ENCODE measurements at places on chromosomes 2 and 18.

- DNase-seq = no peak
These were observed 75.0 kb upstream of the RBM44 start for GRCh38 chr2:237723602-237724001.

- no peak for DNase-seq
These were observed 959 bp upstream of the TUBA4B start for GRCh38 chr2:219252084-219252483.

- no peak for DNase-seq
These were observed 473.8 kb upstream of the SPHKAP start for GRCh38 chr2:228655331-228655730.

- no peak for DNase-seq
These were observed 98.9 kb downstream of the CSRNP3 start for GRCh38 chr2:165568361-165568760.

GRCh38 chr2:60408811-60409530, 144.5 kb downstream of the BCL11A start:
- no peak for DNase-seq

- no peak for DNase-seq
These were observed 8.9 kb downstream of the HJURP start for GRCh38 chr2:233845301-233846060.

- no peak for DNase-seq
These were observed 156.3 kb downstream of the ZNF516 start for GRCh38 chr18:76338619-76339245.

- DNase-seq = no peak
These were observed 406.2 kb downstream of the MBD2 start for GRCh38 chr18:53817976-53818950.

GRCh38 chr18:48940854-48941611, 9.7 kb downstream of the SMAD7 start:
- DNase-seq = no peak

DNA sequence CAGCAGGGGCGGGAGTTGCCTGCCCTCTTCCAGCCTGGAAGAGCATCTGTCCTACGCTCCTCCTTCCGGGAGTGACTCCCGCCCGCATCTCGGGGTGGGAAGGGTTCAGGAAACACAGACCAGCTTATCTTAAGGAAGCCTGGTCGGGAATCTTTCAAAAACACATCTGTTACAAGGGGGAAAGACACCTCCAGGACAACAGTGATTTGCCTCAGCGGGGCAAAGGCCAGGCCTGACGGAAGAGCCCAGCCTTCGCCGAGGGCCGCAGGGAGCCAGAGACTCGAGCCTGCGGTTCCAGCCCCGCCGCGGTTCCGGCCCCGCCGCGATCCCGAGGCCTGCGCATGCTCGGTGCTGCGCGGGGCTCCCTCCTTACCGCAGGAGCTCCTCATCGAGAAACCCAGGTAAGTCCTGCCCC, 38.1 kb upstream of the TGIF1 start:
- DNase-seq = no peak

- DNase-seq = no peak
These were observed 227.4 kb upstream of the COL3A1 start for GRCh38 chr2:188746727-188747126.

- DNase-seq = no peak
These were observed 376.9 kb upstream of the TMEFF2 start for GRCh38 chr2:192571636-192572035.

DNA sequence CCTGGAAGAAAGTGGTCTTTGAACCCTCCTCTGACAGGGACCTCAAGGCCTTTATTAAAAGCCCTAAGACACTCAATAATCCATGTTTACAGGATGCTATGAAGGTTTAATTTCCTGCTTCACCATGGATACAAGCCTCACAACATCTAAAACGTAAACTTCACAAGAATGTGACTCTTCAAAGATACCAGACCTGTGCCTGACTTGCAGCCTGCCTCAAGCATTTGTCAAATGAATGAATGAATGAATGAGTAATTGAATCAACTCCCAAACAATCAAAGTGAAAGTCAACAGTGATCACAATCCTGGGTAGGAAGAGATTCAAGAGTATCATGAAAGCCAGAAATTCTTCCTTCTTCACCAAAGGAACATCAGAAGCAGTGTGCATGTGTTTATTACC, 30.4 kb downstream of the KLF7 start:
- DNase-seq = no peak

DNA sequence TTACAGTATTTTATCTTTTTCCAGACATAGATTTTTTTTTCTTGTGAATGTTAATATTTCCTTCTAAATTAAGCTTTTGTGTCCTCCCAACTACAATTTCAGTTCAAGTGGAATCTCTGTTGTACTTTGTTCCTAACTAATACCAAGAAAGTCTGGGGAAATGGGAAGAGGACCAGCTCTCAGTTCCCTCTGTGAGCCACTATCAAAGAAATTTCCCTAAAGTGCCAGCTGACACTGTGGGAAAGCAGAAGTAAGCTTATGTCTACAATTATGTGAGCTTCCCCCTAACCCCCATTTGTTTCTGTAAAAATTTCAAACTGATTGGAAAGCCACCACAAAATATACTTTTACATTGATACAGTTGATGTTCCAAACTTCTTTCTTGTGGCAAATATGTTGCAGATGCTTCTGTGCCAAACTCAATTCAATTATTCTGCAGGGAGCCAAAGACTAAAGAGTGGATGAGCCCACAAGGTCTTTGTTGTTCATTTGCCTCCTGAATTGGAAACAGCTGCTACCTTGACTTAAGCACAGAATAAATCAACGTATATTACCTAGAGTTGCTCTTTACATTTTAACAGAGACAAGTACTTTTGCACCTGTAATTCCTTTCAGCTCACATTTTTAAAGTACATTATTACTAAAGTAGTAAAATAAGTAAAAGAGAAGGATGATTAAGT, 306.6 kb downstream of the PTH2R start:
- DNase-seq = no peak

DNA sequence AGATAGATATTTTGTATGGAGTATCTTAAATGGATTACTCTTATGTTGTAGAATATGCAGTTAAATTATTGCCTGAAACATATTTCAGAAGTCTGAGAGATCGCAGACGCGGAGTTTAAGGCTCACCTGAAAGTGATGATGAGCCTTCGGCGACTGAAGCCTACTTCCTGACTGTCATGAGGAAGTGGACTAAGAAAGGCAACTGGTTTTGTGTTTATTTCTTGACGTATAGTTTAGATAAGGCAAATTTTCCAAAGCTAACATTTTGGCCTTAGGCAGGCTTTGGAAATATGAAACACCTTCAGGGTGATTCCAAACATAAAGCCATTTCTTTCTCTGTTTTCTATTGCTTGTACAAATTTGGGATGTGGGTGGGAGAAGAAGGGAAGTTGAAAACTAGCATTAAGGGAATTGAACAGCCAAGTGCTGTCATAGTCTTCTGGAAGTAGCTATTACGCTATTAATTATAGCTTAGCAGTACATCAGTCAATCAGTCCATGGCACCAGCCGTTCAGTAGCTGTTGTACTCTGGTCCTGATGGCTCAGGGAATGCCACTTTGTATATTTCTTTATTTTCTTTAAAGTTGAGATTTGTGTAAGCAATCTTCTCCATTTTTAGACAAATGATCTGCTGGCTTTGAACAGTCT, 1.5 kb downstream of the GRHL1 start:
- DNase-seq = no peak

- DNase-seq = no peak
These were observed 95.7 kb upstream of the LINC00305 start for GRCh38 chr18:64244571-64244970.

- no peak for DNase-seq
These were observed 156.8 kb downstream of the ANTXR1 start for GRCh38 chr2:69169655-69170389.

GRCh38 chr2:180003559-180003958, 3.5 kb downstream of the CWC22 start:
- DNase-seq = no peak

Data from fibroblast of skin of left quadriceps (primary cell).